Fibroblast of upper back skin (primary cell): ENCODE measurements at places on chromosomes 16 and 17.

- DNase-seq = peak; percentile 83
These were observed 63.9 kb downstream of the NXN start for GRCh38 chr17:915538-916201.

DNA sequence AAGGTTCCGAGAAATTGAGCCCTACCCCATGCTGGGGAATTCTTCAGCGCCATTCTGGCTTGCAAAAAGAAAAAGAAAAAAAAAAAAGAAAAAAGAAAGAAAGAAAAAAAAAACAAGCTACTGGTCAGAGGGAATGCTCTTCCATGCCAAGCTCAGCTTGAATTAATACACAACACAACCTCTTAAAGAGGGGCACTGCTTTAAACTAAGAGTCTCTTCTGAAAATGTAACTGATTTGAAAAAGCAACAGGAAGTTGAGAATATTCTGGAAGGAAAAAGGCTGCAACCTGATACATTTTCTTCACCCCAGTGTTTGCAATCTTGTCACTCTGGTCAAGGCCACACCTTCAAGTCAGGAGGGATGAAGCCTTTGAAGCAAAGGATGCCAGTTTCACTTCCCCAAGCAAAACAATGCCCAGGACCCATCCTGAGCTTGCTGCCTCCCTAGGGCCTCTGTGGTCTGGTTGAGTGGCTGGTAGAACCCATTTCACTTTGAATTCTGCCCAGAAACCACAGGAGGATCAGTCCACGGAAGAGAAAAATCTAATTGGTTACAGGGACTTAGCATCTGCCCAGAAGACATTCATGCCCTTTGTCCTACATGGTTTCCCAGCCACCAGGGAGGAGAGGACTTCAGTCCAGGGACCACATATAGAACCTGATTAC, 389.7 kb downstream of the SOX9 start:
- no peak for DNase-seq

GRCh38 chr17:13638855-13639458, 37.2 kb upstream of the HS3ST3A1 start:
- no peak for DNase-seq

DNA sequence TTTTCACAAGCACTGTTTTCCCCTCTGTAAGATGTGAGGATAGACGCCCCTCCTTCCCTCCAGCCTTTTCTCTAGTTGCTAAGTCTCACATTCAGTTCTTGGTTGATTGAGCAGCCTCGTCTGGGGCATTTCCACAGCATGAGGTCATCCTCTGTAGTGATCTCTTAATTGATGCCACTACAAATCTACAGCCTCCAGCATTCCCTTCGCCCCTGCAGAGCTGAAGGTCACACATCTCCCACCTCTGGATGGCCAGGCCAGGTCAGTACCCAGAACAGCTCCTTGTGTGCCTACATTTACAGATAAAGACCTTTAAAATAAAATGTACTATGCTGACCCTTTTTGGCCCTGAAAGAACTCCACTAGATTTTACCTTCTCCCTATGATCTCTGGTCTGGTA, 32.5 kb upstream of the CDH11 start:
- no peak for DNase-seq

DNA sequence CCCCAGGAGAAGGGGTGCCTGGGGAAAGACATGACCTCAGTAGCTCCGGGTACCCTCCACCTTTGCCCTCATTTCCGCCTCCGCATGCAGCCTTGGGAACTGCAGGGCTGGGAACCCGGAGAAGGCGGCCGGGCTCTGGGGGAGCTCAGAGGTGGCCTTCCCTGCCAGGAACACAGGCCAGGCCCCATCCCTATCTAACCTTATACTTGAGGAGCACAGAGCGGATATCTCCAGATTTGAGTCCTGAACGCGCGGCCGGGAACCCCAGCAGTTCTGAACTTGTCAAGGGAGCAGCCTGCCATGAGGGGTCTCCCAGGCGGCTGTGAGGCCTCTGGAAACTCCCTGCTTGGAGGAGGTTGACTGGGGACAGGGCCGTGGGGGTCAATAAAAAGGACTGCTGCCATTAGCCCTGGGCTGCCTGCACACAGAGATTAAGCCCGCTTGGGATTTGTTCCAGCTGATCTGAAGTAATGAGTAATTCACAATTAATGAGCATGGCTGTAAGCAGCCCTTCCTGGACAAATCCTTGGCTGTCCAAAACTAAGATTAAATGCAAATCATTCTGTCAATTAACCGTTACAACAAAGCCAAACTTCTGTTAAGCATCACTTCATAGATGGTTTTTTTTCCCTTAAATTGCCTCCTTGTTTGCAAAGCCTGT, 26.3 kb upstream of the METRNL start:
- DNase-seq = peak; percentile 18

- DNase-seq = no peak
These were observed 658.9 kb downstream of the TOX3 start for GRCh38 chr16:51888016-51888415.

GRCh38 chr17:8290043-8290442, 1.6 kb downstream of the RANGRF start:
- DNase-seq = no peak

GRCh38 chr17:82090549-82091263, 7.3 kb downstream of the FASN start:
- DNase-seq = no peak

DNA sequence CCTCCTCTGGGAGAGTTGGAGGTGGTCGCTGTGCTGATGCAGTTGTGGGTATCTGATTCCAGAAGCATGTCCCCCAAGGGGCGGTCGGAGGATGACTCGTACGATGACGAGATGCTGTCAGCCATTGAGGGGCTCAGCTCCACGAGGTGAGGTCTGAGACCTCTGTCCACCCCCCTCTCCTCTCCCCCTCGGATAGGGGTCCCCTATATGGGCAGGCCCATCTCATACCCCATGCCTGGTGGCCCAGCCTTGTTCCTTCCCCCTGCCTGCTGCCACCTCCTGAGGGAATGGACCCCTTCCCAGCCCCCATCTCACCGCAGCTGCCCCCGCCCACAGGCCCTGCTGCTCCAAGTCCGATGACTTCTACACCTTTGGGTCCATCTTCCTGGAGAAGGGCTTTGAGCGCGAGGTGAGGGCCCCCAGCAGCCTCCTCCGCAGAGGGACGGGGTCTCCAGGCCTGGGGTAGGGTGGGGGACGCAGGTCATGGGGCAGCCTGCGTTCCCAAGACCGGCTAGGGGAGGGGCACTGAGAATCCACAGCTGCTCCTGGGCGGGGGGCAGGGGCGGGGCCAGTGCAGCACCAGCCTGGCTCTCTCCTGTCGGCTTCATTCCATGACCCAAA, 39.2 kb downstream of the ADCY7 start:
- no peak for DNase-seq

DNA sequence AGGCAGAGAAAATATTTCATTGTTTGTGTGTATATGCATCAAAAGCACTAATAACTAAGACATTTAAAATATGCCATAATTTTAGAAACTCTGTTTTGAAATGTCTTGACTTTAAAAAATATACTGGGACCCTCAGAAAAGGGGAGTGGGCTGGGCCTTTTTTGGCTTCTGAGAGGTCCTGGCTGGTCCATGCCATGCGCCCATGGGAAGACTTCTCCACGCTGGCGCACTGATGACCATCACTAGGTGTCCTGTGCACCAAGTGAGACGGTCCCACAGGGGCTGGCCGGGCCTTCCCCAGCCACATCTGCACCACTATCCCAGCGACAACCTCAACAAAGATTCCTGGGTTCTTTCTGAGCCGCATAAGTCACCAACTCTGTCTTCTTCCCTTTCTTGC, 27.0 kb upstream of the WFIKKN2 start:
- no peak for DNase-seq

DNA sequence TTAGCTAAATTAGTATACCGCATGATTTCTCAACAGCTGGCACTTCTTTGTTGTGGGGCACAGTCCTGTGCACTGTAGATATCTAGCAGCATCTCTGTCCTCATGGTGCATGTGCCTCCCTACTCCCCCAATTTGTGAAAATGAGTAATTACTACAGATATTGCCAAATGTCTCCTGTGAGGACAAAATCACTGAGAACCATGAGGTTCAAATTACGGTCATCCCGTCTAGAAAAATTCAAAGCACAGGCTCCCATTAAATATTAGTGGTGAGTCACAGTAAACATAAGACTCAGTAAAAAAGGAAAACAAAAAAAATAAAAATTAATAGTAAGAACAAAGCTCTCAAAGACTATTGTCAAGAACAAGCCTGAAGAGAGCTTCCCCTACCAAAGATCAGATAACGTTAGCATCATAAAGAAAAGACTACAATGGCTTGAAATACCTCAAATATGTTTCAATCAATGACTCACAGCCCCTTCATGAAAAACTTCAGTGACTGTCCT, 57.8 kb downstream of the STH start:
- peak; percentile 41 for DNase-seq

GRCh38 chr16:84967828-84968227, 43.5 kb downstream of the ZDHHC7 start:
- DNase-seq = no peak

GRCh38 chr17:40095944-40096791, 4.2 kb downstream of the NR1D1 start:
- no peak for DNase-seq

DNA sequence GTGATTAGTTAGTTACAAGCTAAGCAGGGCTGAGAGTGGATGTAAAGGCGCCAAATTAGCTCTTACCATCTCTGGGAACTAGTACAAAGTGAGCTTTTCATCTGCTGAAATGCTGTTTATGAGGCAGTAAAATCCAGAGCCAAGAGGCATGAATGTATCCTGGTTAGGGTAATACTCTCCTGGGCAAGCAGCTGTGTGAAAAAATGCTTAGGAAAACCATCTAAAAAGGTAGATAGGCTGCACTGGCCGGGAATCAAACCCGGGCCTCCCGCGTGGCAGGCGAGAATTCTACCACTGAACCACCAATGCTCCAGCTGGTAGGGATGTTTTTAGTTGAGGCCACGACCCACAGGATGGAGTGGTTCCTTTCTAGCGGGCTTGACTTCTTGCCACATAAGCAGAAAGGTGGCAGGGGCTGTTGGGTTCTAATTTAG, 23.0 kb downstream of the VAC14 start:
- DNase-seq = peak; percentile 21

- DNase-seq = peak; percentile 44
These were observed 14.1 kb downstream of the CYGB start for GRCh38 chr17:76523084-76524037.

GRCh38 chr16:30893417-30893743, 497 bp downstream of the BCL7C start:
- DNase-seq = no peak
